ENCODE measurements at places on chromosomes 3 and 15.

GRCh38 chr3:71907996-71908395 lies 123.0 kb upstream of the PROK2 start:
- no peak for DNase-seq

DNA sequence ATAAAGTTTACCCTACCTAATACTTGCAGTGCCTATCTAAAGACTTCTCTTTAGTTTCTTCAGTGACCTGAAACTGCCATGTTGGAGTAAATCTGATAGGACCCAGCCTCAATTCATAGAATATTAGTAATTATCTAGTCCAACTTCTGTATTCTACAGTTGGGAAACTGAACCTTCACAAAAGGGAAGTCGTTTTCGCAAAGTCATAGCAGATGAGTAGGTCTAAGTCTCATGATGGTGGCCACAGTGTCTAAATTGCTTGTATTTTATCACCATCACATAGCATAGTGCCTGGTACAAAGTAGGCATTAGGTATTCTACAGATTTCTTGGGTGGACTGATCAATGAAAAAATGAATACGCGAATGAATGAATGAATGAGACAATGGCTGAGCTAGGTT lies 8.4 kb downstream of the GMNC start:
- DNase-seq, result no peak

DNA sequence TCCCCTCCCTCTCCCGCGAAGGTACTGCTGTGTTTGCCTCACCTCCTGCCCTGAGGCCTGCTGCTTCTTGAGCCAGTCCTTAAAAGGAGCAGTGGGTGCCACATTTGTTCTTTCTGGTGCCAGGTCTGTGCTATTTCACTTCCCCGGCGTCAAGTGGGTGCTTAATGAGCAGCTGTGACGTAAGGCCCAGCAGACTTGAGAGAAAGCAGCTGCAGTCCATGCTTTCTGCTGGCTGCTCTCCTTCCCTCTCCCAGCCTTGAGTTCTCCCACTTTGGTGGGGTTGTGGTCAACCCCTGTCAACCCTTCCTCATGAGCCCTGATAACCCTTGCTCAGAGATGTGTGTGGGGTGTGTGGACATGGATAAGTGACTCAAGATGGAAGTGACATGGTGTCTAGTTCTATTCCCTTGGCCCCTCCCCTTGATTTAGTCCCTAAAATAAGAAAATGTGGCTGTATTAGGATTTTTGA lies 6.9 kb downstream of the INAFM2 start:
- no peak for DNase-seq

DNA sequence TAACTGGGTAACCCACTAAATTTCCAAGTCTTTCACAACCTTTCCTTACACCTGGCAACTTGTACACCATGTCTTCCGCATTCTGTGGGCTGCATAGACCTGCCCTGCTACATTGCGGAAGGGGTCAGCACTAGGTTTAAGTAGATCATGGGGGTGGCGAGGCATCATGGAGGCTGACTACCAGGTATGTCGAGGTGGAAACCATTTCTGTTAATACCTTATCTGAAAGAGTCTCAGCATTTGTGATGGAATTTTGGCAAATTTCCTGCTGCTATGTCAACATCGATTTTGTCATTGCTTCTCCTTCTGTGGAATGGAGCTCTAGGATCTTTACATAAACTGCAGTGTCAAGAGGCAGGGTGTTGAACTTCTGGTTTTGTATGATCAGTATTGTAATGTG lies 187.2 kb downstream of the GHSR start:
- no peak for DNase-seq

GRCh38 chr15:59843609-59844008 lies 154.5 kb upstream of the BNIP2 start:
- DNase-seq, result no peak

- no peak for DNase-seq
These were observed 19.8 kb downstream of the ST3GAL6 start for GRCh38 chr3:98782824-98783500.

DNA sequence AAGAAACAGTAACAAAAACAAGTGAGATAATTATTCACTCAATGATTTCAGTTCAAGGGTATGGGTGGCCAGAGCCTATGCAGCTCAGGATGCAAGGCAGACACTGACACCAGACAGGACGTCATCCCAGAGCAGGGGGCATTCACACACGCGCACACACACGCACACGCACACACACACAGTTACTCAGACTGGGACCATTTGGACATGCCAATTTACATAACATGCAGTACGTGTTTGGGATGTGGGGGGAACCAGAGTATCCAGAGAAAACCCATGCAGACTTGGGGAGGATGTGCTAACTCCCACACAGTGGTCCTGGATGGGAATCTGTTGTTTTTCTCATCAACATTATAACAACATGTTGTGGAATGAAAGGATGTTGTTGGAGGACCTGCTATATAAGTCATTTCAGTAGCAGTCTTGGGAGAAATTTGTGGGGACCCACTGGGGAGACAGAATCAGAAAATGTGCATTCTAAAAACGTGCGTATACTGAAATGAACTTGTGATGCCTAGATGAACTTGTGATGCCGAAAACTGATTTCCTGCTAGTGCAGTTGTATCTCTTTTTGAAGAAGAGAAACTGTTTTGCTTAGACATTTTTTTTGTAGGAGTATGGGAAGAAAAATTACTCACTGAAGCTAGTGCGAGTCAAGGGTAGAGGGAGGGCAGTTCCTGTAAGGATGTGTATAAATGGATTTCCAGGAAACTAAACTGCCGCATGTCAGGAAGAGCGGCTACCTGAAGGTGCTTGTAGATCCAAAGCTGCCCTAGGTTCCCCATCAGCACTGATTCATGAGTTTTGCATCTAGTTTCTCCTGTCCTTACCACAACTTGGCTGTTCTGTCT lies 25.2 kb downstream of the CD200 start:
- DNase-seq, result no peak

- no peak for DNase-seq
These were observed 27.9 kb upstream of the TGFBR2 start for GRCh38 chr3:30578479-30578878.

DNA sequence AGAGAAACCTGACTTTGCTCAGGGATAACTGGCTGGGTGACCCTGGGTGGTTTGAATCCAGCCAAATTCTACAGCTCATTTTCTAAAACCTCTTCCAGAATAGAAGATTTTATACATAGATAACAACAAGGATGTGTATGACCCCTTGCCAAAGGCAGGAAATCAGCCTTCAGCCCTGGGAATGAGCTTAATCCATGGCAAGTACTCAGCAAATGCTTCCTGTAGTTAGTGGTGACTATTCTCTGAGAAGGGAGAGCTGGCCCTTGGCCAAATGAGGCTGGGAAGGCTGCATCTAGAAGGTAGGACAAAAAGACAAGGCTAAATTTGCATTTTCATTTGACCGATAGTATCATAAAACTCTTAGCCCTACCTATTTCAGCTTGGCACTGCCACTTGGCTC lies 4.6 kb upstream of the HACD3 start:
- DNase-seq, result no peak

DNA sequence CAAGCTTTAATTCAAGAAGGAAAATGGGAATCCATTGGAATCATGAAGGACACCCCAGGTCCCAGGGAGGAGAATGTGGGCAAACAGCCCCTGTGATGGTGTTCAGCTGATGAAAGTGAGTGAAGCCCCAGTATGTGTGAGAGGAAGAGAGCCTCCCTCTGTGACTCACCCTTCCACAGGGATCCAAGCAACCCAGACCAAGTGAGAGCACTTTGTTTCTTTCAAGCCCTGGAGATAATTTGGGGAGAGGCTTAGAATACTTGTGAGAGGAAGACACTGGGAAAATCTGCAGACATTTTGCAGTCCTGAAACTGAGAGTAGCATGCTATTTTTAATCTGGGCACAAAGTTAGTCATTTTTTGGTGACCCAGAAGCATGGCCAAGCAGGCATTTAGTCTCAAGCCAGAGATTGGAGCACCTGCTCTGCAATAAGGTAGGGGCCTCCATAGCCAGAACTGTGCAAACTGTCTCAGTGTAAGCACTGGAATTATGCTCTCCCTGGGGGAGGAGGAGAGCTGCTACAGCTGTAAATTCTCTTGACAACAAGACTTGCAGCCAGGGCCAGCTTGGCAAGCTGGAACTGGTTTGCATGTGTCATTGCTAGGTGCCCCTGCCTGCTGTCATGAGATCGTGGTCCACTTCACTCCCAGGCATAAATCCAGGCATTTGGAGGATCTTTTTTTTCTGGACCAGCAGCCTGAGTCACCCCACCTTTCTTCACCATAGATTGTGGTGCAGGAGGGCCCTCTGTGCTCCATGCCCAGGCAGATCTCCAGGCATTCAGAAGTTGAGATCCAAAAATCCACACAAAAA lies 537.8 kb upstream of the DPPA4 start:
- DNase-seq, result no peak

DNA sequence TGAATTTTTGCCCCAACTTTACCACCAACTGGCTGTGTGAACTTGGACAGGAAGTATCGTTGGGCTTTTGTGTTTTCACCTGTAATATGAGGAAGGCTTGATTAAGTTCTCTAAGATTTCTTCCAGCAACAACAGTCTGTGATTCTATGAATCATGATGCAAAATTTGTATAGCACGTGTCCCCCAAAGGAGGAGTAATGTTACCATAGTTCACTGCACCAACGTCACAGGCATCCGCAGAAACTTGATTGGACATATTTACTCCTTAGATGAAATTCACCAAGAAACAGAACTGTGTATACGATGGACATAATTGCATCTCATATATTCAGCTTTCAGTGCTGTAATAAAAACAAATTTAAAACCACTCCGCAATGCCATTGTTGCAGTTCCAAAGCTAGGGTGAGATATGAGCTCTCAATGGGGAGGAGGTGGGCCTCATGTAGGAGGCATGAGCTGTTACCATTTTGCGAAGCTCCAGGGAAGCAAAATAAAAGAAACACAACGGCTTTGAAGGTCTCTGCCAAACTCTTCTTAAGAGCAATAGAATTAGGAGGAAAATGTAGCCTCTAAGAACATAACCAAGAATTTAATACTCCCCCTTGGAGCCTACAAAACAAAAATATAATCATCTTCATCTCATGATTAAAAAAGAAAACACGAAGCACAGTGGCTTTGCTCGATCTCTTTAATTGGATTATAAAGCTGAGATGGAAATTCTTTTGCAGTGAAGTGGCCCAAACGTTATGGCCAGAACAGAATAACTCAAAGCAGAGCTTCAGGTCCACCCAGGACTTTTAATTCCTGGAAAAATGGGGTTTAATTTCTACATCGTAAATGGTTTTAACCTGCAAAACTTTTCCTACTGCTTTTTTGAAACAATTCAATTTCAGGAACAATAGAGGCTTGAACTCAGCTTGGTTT lies 80.7 kb downstream of the CHST2 start:
- DNase-seq, result no peak

- no peak for DNase-seq
These were observed 383.9 kb upstream of the TMCO5A start for GRCh38 chr15:37550360-37551024.

DNA sequence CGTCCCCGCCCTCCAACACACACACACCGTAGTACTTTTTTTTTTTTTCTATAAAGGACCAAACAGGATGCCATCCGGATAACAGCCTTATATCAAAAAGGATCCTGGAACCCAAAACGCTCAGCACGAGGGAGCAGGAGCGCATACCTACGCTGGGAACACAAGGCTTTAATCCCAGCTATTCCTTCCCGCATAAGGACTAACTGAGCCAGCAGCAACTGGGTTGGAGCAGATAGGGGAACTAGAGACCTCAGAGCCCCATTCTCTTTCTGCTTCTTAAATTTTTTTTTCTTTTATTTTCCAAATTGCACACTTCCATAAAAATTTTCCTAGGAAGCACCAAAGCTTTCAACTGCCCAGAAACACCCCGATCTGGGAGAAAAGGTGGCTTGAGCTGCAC lies 1.3 kb downstream of the TRANK1 start:
- DNase-seq, result no peak

- DNase-seq, result no peak
These were observed 134.3 kb downstream of the TLE3 start for GRCh38 chr15:69963385-69963784.

- no peak for DNase-seq
These were observed 725 bp downstream of the SRP14 start for GRCh38 chr15:40038275-40038637.

GRCh38 chr15:41987246-41987924 lies 15.0 kb upstream of the EHD4 start:
- no peak for DNase-seq

GRCh38 chr3:77040926-77041722 lies 1.2 kb downstream of the ROBO2 start:
- no peak for DNase-seq

DNA sequence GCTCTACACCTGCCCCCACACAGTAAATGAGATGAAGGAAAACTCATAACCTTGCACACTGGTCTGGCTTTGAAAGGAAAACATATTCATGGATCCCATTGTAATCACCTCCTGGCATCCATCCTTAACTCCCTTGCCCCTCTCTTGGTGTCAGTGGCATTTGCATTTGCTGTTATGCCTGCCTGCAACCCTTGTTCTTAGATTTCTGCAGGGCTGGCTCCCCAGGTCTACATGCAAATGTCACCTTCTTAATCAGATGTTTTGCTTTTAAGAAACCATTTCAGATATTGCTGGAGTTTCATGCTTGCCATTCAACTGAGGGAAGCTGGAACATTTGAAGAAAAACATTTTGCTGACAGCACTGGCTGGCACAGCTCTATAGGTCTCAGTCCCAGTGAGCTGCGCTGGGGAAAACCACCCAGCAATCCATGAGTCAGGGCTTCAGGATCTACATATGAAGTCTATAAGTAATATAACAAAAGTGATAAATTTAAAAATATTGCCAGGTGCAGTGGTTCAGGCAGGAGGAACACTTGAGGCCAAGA lies 19.1 kb downstream of the LRRC2 start:
- DNase-seq, result no peak

- DNase-seq, result no peak
These were observed 30.3 kb upstream of the CPOX start for GRCh38 chr3:98623572-98624280.

DNA sequence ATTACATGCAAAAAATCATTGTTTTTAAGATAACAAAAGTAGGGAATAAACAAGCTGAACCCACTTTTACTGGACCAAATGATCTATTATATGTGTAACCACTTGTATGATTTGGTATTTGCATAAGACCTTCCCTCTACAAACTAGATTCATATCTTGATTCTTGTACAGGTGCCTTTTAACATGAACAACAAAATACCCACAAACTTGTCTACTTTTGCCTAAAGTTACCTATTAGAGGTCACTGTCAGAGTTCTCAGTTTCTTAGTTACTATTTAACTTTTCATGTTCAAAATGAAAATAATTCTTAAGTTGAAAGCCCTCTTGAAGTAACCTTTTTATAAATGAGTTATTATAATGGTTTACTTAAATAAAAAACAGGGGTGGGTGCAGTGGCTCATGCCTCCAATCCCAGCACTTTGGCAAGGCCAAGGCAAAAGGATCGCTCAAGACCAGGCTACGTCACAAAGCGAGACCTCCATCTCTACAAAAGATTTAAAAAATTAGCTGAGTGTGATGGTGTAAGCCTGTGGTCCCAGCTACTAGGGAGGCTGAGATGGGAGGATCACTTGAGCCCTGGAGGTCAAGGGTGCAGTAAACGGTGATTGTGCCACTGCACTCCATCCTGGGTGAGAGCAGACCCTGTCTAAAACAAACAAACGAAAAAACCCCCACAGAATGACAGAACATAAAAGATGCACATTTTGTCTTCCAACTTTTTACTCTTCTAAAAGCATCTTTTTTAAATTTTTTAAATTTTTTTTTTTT lies 16.0 kb downstream of the ACTR8 start:
- no peak for DNase-seq

GRCh38 chr3:2937055-2937454 lies 173.1 kb downstream of the IL5RA start:
- no peak for DNase-seq

GRCh38 chr15:85011160-85011571 lies 29.5 kb downstream of the PDE8A start:
- no peak for DNase-seq

Measured in stimulated activated CD8-positive, alpha-beta memory T cell treated with anti-CD3 and anti-CD28 coated beads, Interleukin-7, amount 100 ng/mL, for 4 hours (primary cell).